ENCODE measurements at places on chromosomes 7 and 10. TPM values are rescaled to one million over a fixed set of nuclear protein-coding genes. Genes with fewer than 3 reads are reported as not detected.
A peak's percentile ranks its signal among the peaks of the same experiment; 100 is the strongest.

DNA sequence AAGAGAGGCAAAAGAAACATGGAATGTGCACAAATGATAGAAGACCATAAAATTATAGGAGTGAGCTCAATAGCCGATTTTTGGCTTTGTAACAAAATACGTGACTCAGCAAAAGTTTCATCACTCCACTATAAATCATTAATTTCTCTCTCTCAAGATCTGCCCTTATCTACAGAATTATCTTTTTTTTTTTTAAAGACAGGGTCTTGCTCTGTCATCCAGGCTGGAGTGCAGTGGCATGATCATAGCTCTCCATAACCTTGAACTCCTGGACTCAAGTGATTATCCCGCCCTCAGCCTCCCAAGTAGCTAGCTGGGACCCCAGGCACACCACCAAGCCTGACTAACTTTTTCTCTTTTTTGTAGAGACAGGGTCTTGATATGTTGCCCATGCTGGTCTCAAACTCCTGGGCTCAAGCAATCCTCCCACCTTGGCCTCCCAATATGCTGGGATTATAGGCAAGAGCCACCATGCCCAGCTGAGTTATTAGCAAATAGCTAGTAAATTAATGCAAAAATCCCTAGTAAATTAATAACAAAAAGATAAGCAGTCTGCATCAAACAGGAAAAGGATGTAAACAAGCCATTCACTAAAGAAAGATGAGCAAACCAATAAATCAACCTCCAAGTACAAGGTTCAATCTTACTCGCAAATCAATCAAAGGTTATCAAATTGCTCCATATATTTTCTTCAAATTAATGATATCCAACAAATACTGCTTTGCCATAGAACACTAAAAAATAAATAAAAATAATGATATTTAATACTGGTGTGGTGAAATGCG is 450.7 kb downstream of the PARD3 start:
- no peak overlapping the region for H3K4me3 ChIP-seq
- peaks cover 1% of the 10 kb centered on the region for H3K4me1 ChIP-seq
- H3K27me3 ChIP-seq, result no peaks in the 10 kb centered on the region
- H3K27ac ChIP-seq, result no peak overlapping the region
- peak; percentile 45 for DNase-seq

GRCh38 chr10:83122336-83122735 is 1017.0 kb upstream of the GHITM start:
- no peak overlapping the region for H3K4me3 ChIP-seq
- no peak for DNase-seq
- H3K27me3 ChIP-seq, result no peaks in the 10 kb centered on the region
- H3K4me1 ChIP-seq, result no peaks in the 10 kb centered on the region

DNA sequence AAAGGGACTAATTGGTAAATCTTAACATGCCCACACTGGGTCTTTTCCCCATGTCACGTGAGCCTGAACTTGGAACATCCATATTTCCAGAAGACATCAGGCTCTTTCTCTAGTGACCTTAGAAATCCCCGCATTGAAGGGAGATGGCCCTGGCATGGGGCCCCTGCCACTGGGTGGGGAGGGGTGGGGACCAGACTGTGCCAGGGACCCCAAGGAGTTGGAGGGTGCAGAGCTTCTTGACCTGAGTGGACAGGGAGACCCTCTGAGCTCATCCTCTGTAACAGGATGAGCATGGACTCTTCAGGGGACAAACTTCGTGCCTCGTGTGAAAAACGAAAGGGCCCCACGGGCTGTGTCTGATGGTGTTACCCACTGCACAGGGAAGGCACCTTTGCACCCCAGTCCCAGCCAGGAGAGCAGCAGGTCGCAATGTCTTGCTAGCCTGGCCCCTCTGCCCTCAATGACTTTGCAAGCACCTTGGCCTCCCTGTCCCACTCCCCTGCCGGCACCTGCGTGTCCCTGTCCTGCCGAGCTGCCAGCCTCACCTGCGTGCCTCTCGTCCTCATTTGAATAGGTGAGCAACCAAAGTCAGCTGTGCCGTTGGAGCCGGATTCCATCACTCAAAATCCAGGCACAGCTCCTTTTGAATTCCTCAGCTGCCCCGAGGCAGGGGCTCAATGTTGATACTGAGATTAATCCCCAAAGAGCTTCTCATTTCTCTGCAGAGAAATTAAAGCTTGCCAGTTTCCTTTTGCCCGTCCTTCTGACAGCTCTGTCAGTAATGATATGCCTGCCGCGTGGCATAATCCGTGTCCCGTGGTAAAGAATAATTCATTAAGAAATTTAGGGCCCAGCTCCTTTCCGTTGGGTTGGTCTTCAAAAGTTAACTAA is 234.9 kb downstream of the EBF3 start:
- H3K27ac ChIP-seq, result no peak overlapping the region
- H3K4me3 ChIP-seq, result no peak overlapping the region
- DNase-seq, result no peak
- no peaks in the 10 kb centered on the region for H3K27me3 ChIP-seq
- H3K4me1 ChIP-seq, result no peaks in the 10 kb centered on the region

GRCh38 chr10:123357421-123357930 is 203.3 kb downstream of the BUB3 start:
- no peak overlapping the region for H3K27ac ChIP-seq
- H3K27me3 ChIP-seq, result no peaks in the 10 kb centered on the region
- H3K4me1 ChIP-seq, result no peaks in the 10 kb centered on the region
- H3K36me3 ChIP-seq, result no peaks in the 10 kb centered on the region
- H3K4me3 ChIP-seq, result no peak overlapping the region

- no peak overlapping the region for H3K27ac ChIP-seq
- H3K36me3 ChIP-seq, result peaks cover 18% of the 10 kb centered on the region
- no peak overlapping the region for H3K4me3 ChIP-seq
- H3K4me1 ChIP-seq, result no peaks in the 10 kb centered on the region
- no peaks in the 10 kb centered on the region for H3K27me3 ChIP-seq
Measured at GRCh38 chr7:137888241-137888640, 41.5 kb upstream of the DGKI start.

- no peaks in the 10 kb centered on the region for H3K4me1 ChIP-seq
- no peak overlapping the region for H3K27ac ChIP-seq
- no peak overlapping the region for H3K4me3 ChIP-seq
- H3K27me3 ChIP-seq, result no peaks in the 10 kb centered on the region
Measured at GRCh38 chr10:33332183-33333065, 2.0 kb downstream of the NRP1 start.

DNA sequence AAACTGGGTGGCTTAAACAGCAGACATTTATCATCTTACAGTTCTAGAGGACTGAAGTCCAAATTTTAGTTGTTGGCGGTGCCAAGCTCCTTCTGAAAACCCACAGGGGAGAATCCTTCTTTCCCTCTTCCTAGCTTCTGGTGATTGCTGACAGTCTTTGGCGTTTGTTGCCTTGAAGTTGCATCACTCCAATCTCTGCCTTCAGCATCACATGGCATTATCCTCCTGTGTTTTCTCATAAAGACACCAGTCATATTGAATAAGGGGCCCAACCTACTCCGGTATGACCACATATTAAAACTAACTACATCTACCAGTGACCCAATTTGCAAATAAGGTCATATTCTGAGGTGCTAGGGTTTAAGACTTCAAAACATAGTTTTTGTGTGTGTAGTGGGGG is 472.1 kb upstream of the IGFBP3 start:
- no peaks in the 10 kb centered on the region for H3K4me1 ChIP-seq
- no peak for DNase-seq
- H3K36me3 ChIP-seq, result no peaks in the 10 kb centered on the region

GRCh38 chr7:75663302-75663907 is 75.3 kb downstream of the HIP1 start:
- no peaks in the 10 kb centered on the region for H3K27me3 ChIP-seq
- H3K4me1 ChIP-seq, result no peaks in the 10 kb centered on the region
- no peaks in the 10 kb centered on the region for H3K36me3 ChIP-seq
- no peak for DNase-seq
- no peak overlapping the region for H3K4me3 ChIP-seq

GRCh38 chr10:47452495-47453140 is 31.3 kb downstream of the ANXA8 start:
- no peak overlapping the region for H3K27ac ChIP-seq
- DNase-seq, result no peak
- H3K4me1 ChIP-seq, result no peaks in the 10 kb centered on the region
- H3K36me3 ChIP-seq, result no peaks in the 10 kb centered on the region
- H3K27me3 ChIP-seq, result no peaks in the 10 kb centered on the region

DNA sequence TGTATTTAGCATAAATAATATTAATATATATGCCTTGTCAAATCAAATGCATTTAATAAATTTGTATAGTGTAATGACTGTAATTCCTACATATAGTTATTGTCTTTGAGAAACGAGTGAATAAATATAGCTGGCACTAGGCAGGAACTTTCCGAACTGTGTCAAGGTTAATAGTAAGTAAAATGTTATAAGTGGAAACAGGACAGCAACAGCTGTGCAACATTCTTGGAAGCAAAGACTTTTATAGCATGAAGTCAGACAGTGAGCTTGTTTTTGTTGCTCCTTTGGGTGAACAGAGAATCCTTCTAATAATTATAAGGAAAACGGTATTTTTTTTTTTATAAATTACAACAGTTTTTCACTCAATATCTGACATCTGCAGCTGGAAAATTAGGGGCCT is 14.0 kb upstream of the EXOC6 start:
- DNase-seq, result no peak
- no peaks in the 10 kb centered on the region for H3K4me1 ChIP-seq

DNA sequence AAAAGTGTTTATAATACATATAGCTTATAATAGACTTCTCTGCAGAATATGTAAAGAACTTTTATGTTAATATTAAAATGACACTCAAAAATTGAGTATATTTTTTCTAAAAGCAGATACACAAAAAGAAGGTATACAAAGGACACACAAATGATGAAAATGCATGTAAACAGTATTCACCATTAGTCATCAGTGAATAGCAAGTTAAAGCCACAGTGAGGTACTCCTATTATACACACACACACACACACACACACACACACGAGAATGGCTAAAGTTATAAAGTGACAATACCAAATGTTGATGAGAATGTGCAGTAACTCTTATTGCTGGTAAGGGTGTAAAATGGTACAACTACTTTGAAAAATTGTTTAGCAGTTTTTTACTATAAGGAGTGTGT is 92.9 kb downstream of the ITGB1 start:
- H3K27ac ChIP-seq, result no peak overlapping the region
- no peaks in the 10 kb centered on the region for H3K27me3 ChIP-seq
- DNase-seq, result no peak
- no peaks in the 10 kb centered on the region for H3K4me1 ChIP-seq
- no peak overlapping the region for H3K4me3 ChIP-seq

DNA sequence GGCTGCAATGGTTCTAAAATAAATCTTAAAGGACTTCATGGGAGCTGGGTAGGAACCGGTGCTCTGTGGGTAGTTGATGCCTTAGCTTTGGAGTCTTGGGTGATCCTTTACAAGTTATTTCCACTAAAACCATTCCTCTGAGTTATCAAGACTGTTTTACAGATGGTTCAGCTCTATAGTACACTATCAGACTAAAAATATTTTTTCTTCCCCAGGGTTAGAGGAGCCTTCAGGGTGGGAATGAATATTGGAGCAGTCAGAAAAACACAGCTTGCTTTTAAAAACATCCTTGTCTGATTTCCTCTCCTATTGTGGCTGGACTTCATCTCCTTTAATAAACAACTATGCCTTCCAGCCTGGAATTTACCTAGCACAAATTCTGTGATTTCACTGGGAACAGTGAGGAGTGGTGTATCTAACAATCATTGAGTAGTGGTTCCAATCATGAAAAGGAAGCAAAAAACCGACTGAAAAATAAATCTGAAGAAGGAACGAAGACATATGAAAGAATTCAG is 102.6 kb upstream of the AFAP1L2 start:
- peak overlapping the region; percentile 92 for H3K27ac ChIP-seq
- H3K4me1 ChIP-seq, result peaks cover 26% of the 10 kb centered on the region
- no peaks in the 10 kb centered on the region for H3K27me3 ChIP-seq
- no peak overlapping the region for H3K4me3 ChIP-seq
- no peaks in the 10 kb centered on the region for H3K36me3 ChIP-seq

GRCh38 chr7:138727336-138728099 is 26.4 kb upstream of the SVOPL start:
- no peaks in the 10 kb centered on the region for H3K36me3 ChIP-seq
- no peaks in the 10 kb centered on the region for H3K27me3 ChIP-seq

GRCh38 chr10:71635251-71635866 is 84.2 kb downstream of the C10orf105 start:
- no peaks in the 10 kb centered on the region for H3K27me3 ChIP-seq
- no peaks in the 10 kb centered on the region for H3K36me3 ChIP-seq
- peak overlapping the region; percentile 68 for H3K27ac ChIP-seq
- no peak overlapping the region for H3K4me3 ChIP-seq

- H3K4me3 ChIP-seq, result no peak overlapping the region
- H3K27me3 ChIP-seq, result no peaks in the 10 kb centered on the region
- H3K27ac ChIP-seq, result peak overlapping the region; percentile 18
Measured at GRCh38 chr7:131652934-131653333, 96.5 kb upstream of the PODXL start.

- H3K27me3 ChIP-seq, result no peaks in the 10 kb centered on the region
- H3K27ac ChIP-seq, result no peak overlapping the region
- no peaks in the 10 kb centered on the region for H3K36me3 ChIP-seq
- H3K4me1 ChIP-seq, result no peaks in the 10 kb centered on the region
- DNase-seq, result no peak
Measured at GRCh38 chr7:125563557-125563956, 633.9 kb upstream of the POT1 start.

- no peak overlapping the region for H3K27ac ChIP-seq
- no peak overlapping the region for H3K4me3 ChIP-seq
- H3K36me3 ChIP-seq, result no peaks in the 10 kb centered on the region
- peaks cover 2% of the 10 kb centered on the region for H3K4me1 ChIP-seq
Measured at GRCh38 chr10:110824152-110824441, 47.6 kb upstream of the PDCD4 start.

- DNase-seq, result no peak
- no peaks in the 10 kb centered on the region for H3K4me1 ChIP-seq
- no peaks in the 10 kb centered on the region for H3K36me3 ChIP-seq
- H3K27me3 ChIP-seq, result no peaks in the 10 kb centered on the region
Measured at GRCh38 chr10:61628875-61629513, 33.7 kb upstream of the CABCOCO1 start.

DNA sequence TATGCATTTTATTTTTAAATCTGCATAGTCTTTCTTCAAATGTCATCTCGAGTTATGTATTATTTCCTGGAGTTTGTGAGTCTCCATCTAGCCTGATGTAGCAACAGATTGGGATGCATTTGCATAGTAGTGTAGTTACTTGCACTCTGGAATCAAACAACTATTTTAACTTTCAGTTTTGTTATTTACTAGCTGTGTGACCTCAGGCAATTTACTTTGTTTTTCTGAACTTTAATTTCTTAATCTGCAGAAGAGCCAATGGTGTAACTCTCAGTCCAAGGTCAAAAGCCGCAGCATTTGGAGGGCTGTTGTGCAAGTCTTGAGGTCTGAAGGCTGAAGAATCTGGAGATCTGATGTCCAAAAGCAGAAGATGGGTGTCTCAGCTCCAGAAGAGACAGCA is 175.8 kb upstream of the SORCS1 start:
- H3K36me3 ChIP-seq, result no peaks in the 10 kb centered on the region
- H3K27ac ChIP-seq, result no peak overlapping the region
- no peak overlapping the region for H3K4me3 ChIP-seq
- H3K27me3 ChIP-seq, result no peaks in the 10 kb centered on the region
- no peak for DNase-seq
- no peaks in the 10 kb centered on the region for H3K4me1 ChIP-seq

The ADAM8 gene
- polyA plus RNA-seq, result 1.6 TPM

The CRCP gene
- polyA plus RNA-seq, result 33.6 TPM

The ELN gene
- polyA plus RNA-seq, result 87.5 TPM

The PDK4 gene
- 9.1 TPM for polyA plus RNA-seq

The CUZD1 gene
- polyA plus RNA-seq, result 0.67 TPM

The CLEC2L gene
- polyA plus RNA-seq, result 0.22 TPM

The NEURL1 gene
- polyA plus RNA-seq, result 25.7 TPM

The ZNF518A gene
- 4.1 TPM for polyA plus RNA-seq

The WNT2 gene
- polyA plus RNA-seq, result not detected

The CRYGN gene
- not detected for polyA plus RNA-seq

The INA gene
- polyA plus RNA-seq, result 1.2 TPM

The DYNC1I1 gene
- polyA plus RNA-seq, result 0.27 TPM

The GBX1 gene
- polyA plus RNA-seq, result not detected

The FGFBP3 gene
- polyA plus RNA-seq, result 0.22 TPM

Data from small intestine (tissue), 16 donors.